ENCODE measurements at places on chromosomes 3 and 15.

DNA sequence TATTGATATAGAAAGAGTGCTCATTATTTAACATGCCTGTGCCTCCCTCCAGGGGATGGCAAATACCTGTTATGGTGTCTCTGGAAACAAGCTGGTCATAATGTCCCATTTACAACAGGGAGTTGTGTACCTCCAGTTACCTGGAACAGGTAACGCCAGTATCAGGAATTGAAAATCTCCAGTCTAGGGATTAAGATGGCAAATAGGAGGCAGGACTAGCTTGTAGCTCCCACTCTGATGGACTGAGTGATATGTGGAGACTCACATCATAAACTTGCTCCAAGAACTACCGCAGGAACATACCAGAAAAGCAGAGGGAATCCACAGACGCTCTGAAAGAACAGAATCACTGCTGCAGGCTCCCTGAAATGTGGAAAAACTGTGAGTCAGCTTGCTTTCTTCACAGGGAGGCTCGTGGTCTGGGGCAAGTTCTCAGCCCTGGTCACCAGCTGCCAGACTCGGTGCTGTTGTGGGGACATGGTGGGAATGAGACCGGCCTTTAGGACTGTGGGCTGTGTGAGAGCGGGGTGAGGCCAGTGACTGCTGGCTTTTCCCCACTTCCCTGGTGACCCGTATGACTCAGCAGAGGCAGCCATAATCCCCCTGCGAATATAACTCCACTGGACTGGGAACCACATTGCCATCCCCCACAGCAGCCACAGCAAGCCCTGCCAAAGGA, 97.4 kb downstream of the KCNAB1 start:
- no peak for DNase-seq

DNA sequence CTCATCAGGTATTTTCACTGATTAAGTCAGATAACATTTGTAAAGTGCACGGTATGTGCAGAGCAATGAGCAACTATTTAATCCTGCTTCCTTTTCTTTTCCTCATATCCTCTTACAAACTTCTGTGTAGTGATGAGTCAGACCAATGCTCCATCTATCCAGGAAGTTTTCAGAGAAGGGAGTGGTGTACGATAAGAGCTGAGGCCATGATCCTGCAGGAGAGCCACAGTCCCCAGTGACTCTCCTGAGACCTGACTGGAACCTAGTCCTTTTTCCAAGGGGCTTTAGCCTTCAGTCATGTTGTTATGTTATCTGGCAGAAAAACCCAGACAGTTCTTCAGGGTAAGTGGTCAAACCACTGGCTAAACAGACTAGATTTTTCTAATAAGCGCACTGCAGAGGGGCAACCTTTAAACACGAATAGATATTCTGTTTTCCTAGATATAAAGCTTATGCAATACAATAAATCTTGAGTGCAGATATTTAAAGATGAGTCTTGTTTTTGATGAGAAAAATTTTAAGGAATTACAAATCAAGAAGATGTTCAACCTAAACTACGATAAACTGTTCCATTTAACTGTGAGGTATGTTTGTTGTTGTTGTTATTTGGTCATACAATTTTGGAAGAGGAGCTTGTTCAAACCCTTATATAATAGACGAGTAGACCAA, 110.5 kb upstream of the RAP2B start:
- DNase-seq = no peak

DNA sequence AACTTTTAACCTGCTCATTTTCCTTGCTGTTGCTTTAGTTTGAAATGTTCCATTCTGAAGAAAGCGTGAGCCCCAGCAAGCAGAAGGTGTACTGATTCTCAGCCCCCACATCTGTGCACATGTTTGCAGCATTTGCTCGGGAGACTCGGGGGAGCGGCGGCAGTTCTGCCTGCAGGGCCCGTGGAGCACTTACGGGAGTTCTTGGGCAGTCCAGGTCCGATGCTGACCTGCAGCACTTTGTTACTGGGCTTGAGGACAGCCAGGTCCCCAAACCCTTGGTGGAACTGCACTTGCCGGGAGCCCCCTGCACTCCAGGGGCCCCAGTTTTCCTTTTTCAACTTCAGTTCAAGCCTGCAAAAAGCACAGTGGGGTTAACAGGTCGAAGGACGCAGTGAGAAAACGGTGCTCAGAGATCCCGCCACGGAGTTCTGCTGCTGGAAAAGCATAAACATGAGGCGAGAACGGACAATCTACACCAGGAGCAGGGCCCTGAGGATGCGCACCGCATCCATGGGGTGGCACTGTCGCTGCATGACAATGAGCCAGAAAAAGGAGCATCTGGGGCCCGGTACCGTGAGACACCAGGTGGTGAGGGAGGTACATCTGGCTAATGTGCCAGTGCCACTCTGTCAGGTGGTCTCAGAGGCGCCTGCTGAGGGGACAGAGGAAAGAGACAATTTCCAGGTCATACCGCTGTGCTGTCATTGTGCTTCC, 45.6 kb upstream of the LDHAL6B start:
- peak; percentile 45 for DNase-seq

DNA sequence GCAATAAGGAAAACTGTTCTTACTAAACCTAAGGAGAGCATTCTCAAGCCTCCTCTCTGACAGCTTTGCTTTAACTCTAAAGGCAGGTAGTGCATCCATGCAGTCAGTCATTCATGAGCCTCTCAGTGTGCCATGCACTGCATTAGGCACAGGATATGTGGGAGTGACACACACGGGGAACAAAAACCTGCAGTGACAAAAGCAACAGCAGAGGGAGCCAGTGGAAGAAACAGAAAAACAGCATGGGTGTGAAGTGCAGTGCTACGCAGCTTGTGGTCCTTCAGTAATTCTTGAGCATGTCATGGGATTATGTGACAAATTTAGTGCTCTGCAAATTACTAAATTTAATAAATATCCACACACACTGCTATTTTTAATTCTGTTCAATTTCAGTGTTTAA, 230.7 kb downstream of the BBX start:
- peak; percentile 67 for DNase-seq

- no peak for DNase-seq
Measured at GRCh38 chr3:67447393-67447792, 207.0 kb downstream of the SUCLG2 start.
